ENCODE measurements at places on chromosomes 2 and 18.

GRCh38 chr2:172021955-172022354, 22.2 kb downstream of the METAP1D start:
- no peak for DNase-seq

DNA sequence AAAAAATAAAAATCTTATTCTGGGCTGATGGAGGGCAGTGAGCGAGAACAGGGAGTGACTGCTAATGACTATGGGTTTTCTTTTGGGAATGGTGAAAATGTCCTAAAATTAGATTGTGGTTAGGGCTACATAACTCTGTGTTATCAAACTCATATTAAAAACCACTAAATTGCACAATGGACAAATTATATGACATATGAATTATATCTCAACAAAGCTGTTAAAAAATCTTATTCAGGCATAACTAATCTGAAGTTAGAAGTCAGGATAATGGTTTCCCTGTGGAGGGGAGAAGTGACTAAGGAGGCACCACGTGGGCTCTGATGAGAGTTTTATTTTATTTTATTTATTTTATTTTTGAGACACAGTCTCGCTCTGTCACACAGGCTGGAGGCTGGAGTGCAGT, 32.1 kb upstream of the DPP4 start:
- DNase-seq, result no peak

GRCh38 chr2:203237346-203238238, 1.2 kb upstream of the CYP20A1 start:
- no peak for DNase-seq

DNA sequence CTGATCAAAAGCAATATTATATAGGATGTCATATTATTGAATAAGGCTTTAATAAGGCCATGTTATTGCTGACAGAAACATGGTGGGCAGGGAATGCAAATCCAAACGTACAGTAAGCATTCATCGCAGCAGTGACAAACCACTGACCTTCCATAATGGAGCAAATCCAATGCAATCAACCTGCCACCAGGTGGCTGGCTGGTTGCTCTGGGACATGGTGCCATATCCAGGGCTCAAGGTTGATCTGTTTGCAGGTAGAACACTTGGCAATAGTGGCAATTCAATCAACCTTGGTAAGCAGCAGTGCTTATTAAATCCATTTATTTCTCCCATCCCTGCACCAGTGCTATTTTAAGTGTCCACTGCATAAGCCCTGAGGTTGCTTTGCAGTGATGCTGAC, 75.4 kb downstream of the CERKL start:
- DNase-seq, result no peak

GRCh38 chr2:6535572-6535971, 330.1 kb downstream of the CMPK2 start:
- no peak for DNase-seq
